ENCODE measurements at places on chromosomes 4 and X.

GRCh38 chr4:177235026-177235425 lies 74.6 kb upstream of the NEIL3 start:
- no peak for DNase-seq

GRCh38 chr4:38013461-38014366 lies 53.5 kb downstream of the PTTG2 start:
- no peak for DNase-seq

GRCh38 chrX:30806187-30806728 lies 82.8 kb downstream of the TAB3 start:
- DNase-seq = no peak

DNA sequence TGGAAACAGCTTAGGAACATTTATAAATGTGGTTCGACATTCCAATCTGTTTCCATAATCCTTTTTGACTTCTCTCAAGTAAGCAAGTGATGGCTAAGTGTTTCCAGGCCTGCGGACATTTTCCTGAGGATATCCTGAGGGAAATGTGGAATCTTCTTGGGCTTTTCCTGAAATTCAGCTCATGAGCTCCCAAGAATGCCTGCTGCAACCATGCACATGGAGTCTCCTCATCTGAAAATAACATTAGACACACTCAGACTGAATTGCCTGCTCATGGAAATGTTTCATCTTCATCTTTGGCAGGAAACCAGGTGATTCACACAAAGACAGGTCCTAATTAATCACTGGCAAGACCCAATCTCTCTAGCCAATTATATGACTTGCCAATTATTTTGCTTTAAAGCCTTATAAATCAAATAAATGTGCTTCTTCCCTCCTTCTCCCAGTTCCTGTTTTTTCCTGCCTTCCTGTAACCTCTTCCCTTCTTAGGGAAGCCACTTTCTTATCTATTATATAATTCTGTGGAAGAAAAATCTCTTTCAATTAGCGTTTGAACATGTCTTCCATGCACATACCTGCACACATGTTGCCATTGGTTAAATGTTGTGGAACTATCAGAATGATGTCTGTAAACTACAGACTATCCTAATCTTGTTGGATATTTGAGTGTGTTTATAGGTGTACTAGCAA lies 104.6 kb upstream of the MXRA5 start:
- DNase-seq = no peak

DNA sequence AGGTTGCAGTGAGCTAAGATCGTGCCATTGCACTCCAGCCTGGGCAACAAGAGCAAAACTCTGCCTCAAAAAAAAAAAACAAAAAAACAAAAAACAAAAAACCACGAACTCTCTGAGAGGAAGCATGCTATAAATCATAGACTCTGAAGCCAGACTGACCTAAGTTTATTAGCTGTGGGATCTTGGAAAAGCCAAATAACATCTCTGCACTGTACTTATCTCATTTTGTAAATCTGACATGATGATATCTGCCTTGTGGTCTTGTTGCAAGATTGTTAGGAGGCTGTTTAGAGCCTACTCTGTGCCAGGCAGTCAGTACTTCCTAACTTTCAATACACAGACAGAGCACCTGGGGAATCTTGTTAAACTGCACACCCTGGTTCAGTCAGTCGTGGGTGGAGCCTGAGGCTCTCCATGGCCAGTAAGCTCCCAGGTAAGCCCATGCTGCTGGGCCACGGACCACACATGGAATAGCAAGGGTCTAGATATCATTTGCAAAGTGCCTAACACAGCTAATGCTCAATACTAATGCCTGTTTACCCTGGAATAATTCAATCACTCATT lies 107.6 kb upstream of the SMIM10 start:
- no peak for DNase-seq

- peak; percentile 31 for DNase-seq
Observed at GRCh38 chr4:56468097-56468422, 643 bp downstream of the SRP72 start.
